ENCODE measurements at places on chromosomes 6 and 20.

GRCh38 chr6:3617192-3617631 lies 134.3 kb downstream of the PXDC1 start:
- no peak for DNase-seq

- no peak for DNase-seq
Observed at GRCh38 chr6:163288915-163289314, 125.6 kb upstream of the QKI start.

DNA sequence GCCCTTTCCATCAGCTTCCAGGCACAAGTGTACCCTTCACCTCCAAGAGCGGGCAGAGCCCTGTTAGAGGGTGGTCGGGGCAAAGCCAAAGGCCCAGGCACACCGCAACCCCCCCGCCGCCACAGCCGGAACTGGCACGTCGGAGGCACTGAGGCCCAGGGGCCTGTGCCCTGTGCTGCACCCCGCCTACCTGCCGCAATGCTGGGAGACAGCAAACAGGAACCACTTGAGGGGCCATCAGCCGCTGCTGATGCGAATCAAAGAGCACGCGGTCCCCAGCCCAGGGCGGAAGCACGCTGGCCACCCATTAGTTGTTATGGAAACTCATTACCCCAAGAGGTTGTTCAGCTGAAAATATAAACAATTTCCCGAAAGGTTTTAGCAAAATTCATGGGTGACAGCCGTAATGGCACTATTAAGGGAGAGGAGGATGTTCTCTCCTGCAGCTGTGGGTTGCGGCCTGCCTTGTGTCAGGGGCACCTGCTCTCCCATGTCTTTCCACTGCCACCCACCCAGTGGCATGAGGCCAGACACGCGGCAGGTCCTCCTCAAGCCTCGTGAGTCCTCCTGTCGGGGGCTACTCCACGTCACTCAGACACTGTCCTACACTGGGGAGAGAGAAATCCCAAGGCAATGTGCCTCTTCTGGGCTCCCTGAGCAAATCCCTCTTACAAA lies 65.3 kb downstream of the EDN3 start:
- DNase-seq, result no peak

DNA sequence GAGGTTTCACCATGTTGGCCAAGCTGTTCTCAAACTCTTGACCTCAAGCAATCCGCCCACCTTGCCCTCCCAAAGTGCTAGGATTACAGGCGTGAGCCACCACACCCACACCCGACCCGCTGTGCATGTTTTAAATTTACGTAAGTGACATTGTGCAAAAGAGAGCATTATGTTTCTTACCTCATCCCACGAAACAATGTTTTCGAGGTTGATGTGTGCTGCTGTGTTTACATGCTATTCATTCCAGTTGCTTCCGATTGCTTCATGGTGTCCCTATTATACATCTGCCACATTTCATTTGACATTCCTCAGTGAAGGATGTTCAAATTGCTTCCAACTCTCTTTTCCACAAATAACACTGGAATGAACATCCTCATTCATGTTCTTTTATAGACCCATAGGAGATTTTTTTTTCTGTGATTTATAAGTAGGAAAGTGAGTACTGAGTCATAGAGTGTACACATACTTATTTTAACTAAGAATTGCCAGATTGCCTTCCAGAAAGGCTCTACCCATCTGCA lies 403.9 kb upstream of the JARID2 start:
- DNase-seq, result no peak

DNA sequence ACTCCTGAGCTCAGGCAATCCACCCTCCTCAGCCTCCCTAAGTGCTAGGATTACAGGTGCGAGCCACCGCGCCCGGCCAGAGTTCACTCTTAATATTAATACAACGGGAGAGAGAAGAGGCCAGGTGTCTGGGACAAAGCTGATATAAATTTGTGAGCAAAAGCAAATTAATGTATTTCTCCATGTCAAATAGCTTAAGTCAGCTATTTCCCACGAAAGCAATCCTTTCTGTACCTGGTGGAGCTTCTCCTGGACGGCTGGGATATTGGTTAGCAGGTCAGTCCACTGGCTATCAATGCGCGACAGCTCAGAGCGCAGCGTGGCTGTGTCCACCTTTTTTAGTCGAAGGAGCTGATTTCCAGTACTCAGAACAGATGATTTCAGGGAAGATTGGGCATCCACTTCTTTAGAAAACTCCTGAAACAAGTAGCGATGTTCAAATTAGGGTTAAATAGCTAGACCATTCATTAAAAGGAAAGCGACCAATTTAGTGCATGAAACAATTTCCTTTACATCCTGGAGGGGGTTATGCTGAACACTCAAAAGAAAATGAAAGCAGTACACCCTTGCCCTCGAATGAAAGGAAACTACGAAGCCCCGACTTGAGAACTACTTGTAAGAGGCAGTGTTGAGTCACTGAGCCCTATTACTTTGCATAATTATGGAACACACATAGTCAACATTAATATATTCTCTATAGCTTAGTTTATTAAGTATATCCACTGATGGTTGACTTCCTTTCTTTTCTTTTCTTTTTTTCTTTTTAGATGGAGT lies 403.4 kb downstream of the SYNE1 start:
- no peak for DNase-seq

- DNase-seq, result no peak
Observed at GRCh38 chr20:10671919-10672623, 1.7 kb downstream of the JAG1 start.

DNA sequence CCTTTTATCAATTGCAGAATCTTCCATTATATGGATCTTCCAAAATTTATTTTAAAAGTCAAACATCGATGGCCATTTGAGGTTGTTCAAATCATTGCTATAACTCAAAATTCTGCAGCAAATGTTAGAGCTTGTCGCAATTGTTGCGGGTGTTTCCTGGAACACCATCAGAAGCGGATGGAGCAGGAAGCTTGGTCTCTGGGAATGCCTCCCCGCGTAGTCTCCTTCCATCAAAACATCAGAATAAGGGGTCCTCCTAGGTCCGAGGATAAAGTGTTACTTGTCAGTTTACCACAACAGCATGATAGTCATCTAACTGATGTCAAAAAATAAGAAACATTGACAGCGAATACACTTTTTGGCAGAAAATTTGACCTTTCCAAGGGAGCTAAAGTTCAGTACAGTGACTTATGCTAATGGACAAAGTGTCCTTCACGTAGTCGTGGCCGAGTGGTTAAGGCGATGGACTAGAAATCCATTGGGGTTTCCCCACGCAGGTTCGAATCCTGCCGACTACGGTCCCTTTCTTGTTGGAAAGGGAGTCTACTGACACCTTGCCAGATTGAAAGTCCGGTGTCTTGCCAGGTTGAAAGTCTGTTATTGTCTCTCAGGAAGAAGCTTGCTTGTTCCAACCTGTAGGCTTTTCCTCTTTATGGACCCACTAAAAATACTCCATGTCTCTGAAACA lies 59.0 kb upstream of the ZNF184 start:
- no peak for DNase-seq

DNA sequence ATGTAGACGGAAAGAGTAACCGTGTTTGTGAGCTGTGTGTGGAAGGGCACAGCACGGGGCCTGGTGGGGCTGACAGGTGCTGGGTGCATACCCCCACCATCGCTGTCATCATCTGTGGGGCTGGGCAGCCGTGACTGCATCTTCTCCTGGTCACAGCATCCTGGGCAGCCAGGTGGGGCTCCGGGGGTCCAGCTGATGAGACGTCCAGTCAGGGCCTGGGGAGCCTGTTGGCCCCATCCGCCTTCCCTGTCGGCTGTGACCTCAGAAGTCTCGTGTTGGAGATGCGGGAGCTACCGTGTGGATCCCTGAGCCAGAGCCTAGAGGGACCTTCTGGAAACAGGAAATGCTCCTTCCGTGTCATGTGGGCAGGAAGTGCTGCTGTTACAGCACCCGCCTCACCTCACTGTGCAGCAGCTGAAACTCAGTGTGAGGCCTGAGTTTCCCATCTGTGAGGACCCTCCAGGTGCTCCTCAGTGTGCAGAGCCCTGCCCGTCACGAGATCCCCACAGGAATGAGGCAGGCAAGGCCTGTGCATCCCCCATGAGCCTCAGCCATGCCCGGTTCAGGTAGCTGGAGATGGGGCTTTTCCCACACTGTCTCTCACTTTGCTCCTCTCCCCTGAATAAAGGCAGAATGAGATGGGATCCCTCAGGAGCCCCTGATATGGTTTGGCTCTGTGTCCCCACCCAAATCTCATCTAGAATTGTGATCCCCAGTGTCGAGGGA lies 108.7 kb downstream of the ERMARD start:
- peak; percentile 80 for DNase-seq

DNA sequence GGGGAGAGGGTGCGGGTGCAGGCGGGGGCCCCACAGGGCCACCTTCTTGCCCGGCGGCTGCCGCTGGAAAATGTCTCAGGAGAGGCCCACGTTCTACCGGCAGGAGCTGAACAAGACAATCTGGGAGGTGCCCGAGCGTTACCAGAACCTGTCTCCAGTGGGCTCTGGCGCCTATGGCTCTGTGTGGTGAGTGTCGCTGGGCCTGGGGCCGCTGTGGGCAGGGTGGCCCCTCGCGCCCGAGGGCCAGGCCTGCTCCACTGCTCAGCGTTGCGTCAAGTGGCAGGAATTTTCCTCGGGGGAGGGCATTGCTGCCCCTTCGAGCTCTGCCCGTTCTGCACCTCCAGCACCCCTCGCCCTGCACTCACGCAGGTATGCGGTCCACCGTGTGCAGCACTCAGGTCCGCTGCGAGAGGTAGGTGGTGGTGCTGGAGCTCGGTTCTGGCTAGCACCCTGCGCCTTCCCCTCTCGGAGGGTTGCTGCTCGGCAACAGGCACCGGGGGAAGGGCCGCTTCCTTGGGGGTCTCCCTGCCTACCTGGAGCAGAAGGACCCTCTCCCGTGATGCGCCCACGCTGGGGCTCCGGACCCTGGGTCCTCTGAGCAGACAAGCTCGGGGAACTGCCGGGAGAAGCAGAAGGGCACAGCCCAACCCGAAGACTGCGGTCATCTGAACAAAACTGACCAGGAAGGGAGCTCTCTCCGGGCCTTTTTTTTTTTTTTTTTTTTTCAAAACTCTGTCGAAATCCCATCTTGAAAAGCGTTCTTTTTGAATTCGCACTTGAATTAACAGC lies 674 bp downstream of the MAPK14 start:
- DNase-seq, result no peak

GRCh38 chr20:40538131-40538530 lies 150.9 kb downstream of the MAFB start:
- DNase-seq, result no peak

- DNase-seq, result no peak
Observed at GRCh38 chr6:13550656-13551055, 23.7 kb upstream of the SIRT5 start.

- no peak for DNase-seq
Observed at GRCh38 chr6:79377047-79377446, 142.6 kb upstream of the HMGN3 start.

- no peak for DNase-seq
Observed at GRCh38 chr20:62449951-62450691, 22.8 kb upstream of the RBBP8NL start.

DNA sequence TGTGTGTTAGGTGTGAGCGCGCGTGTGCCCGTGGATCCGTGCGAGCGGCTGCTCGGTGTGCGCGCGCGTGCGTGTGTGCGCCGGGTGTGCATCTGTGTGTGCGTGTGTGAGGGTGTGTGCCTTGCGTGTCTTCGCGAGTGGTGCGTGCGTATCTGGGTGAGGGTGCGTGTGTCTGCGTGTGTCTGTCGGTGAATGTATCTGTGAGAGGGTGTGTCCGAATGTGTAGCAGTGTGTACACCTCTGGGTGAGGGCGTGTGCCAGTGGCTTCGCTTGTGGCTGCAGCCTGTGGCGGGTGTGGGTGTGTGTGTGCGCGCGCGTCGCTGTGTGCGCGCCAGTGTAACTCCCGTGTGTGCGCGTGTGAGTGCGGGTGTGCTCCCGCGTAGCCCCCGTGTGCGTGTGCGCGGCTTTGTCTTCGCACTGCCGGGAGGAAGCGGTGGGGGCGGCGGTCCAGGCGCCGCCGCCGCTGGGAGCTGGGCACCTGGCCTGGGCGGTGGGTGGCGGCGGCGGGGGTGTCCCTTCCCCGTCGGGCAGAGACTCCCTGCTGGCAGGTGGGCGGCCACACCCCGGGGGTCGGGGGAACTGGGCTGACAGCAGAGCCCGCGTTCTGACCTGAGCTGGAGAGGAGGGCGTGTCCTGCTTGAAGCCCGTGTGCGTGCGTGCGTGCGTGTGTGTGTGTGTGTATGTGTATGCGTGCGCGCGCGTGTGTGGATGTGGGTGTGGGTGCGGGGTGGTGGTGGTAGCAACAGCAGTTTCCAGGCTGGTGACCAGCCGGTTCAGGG lies 61.3 kb upstream of the EPB41L1 start:
- no peak for DNase-seq

GRCh38 chr6:4790158-4790899 lies 14.1 kb downstream of the CDYL start:
- no peak for DNase-seq

- DNase-seq, result no peak
Observed at GRCh38 chr6:110462884-110463481, 13.4 kb downstream of the SLC22A16 start.

DNA sequence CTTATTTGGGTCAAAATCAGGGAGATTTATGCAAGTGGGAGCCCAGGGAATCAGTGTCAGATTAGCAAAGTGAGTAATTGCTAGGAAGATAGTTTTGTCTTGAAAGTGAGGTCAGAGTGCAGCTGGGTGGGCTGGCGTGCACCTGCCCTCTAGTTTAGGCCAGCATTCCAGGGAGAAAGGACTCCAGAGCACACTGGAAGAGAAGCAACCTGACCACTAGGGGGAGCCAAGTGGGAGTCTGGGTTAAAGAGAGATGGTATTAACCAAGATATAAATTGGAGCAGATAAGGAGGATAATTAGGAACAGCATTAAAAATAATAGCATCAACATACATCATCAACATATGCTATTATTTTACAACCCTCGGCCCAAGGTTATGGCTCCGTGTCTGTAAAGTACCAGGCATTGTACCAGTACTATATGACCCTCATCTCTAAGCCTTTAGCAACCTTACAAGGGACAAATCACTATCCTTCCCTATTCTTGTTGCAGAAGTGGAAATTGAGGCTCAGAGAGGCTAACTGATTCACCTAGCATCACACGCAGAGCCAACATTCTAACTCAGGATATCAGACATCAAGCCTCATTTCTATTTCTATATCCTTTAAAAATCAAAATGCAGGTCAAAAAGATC lies 57.8 kb downstream of the SLC2A10 start:
- no peak for DNase-seq

DNA sequence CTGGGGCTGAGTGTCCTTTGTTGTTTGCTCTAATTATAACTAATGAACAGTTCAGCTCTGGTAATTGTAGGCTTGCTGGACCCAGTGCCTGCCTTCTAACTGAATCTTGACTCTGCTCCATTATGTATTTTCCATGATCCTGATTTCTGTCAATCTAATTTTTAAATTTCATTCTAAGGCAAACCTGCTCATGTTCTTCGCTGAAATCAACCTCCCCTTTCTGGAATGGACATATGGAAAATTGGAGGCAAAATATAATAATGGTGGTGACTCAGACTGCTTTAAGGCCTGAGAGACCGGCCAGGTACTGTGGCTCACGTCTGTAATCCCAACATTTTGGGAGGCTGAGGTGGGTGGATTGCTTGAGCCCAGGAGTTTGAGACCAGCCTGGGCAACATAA lies 182.7 kb upstream of the AKAP12 start:
- DNase-seq, result no peak

Measured in esophagus muscularis mucosa (tissue), 4 donors.